Activated naive CD8-positive, alpha-beta T cell treated with anti-CD3 and anti-CD28 coated beads for 36 hours (primary cell): ENCODE measurements at places on chromosomes 7 and 10. TPM values are rescaled to one million over a fixed set of nuclear protein-coding genes. Genes with fewer than 3 reads are reported as not detected.

DNA sequence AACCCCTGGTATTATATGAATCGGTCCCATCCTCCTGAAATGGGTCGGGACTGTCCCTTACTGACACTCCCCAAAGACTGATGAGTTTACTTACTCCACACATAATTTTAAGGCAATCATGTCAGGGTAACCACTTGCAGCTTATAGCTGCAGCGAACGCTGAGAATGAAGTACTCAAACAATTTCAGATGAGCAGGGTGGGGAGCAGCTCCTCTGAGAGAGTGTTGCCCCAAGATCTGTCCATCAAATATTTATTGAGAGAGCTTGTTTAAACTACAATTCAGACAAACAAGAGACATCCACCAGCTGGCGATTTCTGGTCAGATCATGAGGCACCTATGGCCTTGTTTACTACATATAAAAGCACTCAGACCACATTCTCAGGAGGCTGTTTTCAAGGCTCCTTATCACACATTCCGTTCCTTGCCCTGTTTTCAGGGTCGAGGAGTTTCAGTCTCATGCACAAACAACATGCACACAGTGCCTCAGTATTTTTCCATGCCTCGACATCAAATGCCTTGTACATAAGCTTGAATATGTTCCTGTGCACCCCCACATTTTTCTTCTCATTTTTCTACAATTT, 80.1 kb downstream of the THSD7A start:
- DNase-seq = no peak

DNA sequence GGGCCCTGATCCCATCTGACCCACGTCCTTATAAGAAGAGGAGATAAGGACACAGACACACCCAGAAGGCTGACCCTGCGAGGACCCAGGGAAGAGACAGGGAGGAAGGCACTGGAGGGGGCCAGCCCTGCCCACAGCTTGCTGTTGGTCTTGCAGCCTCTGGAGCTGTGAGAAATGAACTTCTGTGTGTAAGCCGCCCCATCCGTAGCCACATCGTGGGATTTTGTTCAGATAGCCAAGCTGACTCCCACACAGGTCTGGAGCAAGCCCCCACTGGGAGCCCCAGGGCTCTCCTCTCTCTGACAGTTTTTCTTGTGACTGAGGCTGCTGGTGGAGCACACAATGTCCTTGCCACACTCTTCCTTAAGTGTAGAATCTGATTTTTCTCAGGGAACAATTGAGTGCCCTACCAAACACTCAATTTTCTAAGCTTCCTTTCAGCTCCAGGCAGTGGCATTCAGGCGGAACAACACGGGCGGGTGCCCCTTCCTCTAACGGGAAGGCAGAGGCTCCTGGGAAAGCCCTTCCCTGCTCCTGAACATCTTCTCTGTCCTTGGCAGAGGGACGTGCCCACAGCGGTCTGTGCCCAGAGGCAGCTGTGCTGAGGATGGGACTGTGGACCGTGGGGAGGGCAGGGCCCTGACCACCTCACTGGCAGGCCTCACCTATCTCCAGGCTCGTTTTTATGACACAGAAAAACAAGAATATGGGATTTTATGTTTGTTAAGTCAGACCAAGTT, 160.6 kb upstream of the SHH start:
- DNase-seq = no peak

GRCh38 chr7:92622685-92623084, 32.5 kb upstream of the FAM133B start:
- no peak for DNase-seq

- no peak for DNase-seq
Observed at GRCh38 chr10:63214571-63214970, 81.4 kb downstream of the NRBF2 start.

DNA sequence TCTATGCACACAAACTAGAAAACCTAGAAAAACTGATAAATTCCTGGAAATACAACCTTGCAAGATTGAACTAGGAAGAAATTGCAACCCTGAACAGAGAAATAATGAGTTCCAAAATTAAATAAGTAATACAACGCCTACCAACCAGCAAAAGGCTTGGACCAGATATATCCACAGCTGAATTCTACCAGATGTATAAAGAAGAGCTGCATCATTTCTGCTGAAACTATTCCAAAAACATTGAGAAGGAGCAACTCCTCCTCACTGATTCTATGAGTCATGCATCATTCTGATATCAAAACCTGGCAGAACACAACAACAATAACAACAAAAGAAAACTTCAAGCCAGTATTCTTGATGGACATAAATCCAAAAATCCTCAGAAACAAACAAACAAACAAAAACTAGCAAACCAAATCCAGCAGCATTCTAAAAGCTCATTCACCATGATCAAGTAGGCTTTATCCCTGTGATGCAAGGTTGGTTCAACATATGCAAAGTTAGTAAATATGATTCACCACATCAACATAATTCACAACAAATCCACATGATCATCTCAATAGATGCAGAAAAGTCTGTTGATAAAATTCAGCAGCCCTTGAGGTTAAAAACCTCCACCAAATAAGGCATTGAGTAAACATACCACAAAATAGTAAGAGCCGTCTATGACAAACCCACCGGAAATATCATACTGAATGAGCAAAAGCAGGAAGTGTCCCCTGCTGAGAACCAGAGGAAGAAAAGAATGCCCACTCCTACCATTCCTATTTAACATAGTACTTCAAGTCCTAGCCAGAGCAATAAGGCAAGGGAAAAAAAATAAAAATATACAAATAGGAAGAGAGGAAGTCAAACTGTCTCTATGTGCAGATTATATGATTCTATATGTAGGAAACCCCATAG, 98.2 kb downstream of the PCDH15 start:
- DNase-seq = no peak

- DNase-seq = no peak
Observed at GRCh38 chr7:44367475-44368043, 42.2 kb upstream of the CAMK2B start.

DNA sequence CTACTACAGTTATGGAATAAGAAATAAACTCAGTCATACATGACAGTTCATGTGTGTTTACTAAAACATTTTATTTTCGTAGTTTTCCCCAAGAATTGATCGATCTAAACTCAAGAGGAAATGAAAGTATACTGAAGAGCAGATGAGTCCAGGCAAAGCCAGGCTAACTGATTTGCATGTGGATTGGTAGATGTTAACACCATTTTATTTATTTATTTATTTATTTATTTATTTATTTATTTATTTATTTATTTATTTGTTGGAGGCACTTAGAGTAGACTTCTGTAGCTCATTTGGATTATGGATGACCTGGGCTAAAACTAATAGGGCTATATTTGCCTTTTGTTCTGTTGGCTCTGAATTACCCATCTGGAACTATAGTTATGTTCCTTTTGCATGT, 68.5 kb upstream of the DKK1 start:
- DNase-seq = no peak

- no peak for DNase-seq
Observed at GRCh38 chr10:112362833-112363232, 11.1 kb upstream of the ACSL5 start.

DNA sequence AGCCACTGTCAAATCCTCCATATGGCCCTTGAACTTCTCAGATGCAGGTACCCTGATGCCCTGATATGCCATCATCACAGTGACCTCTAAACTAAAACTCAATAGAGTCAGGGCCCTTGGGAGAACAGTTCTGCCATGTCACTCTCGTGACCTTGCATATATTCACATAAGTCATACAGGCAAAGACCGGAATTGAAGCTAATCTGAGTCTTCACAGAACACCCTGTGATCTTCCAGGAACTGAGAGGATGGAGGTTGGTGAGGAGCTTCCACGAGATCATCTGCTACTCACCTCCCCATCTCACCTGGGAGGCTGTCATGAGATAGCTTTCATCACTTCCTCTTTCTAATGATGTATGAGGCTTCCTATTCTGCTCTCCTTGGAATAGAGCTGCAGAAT, 228.7 kb upstream of the CCDC6 start:
- no peak for DNase-seq

GRCh38 chr10:42932116-42932515, 144.8 kb upstream of the RET start:
- no peak for DNase-seq

- no peak for DNase-seq
Observed at GRCh38 chr10:97157578-97158095, 28.1 kb downstream of the SLIT1 start.

DNA sequence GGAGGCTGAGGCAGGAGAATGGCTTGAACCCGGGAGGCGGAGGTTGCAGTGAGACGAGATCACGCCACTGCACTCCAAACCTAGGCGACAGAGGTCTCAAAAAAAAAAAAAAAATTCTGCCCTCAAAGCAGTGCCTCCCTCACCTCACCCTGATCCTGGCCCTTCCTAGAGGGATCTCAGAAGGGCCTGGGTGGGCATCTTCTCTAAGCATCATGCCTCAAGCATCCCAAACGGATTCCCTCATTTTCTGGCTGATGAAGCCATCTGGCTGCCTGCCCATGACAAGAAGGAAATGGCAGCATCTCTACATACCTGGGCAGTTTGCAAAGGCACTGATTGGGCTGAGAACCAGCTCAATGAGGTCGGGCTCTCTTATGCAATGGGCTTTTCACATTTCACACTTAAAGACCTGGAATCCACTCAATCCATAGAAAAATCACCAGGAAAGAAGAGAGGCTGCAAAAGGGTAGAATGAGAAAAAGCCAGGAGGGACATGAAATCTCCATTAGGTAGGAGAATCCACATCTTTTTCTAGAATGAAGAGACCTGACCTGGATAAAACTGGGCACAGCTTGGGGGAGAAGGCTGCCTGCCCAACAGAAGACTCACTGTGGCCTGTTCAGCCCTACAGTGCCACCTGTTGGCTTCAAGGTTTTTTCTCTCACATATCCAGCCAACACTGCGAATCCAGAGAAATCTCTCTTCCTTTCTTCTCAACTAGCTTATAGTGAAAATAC, 48.1 kb downstream of the PDLIM1 start:
- DNase-seq = peak; percentile 28

Gene NPC1L1
- total RNA-seq = not detected

Gene LYZL1
- total RNA-seq = not detected
